ENCODE measurements at places on chromosomes 2 and 18.

GRCh38 chr2:7673853-7674252, 756.6 kb downstream of the RNF144A start:
- DNase-seq: no peak

DNA sequence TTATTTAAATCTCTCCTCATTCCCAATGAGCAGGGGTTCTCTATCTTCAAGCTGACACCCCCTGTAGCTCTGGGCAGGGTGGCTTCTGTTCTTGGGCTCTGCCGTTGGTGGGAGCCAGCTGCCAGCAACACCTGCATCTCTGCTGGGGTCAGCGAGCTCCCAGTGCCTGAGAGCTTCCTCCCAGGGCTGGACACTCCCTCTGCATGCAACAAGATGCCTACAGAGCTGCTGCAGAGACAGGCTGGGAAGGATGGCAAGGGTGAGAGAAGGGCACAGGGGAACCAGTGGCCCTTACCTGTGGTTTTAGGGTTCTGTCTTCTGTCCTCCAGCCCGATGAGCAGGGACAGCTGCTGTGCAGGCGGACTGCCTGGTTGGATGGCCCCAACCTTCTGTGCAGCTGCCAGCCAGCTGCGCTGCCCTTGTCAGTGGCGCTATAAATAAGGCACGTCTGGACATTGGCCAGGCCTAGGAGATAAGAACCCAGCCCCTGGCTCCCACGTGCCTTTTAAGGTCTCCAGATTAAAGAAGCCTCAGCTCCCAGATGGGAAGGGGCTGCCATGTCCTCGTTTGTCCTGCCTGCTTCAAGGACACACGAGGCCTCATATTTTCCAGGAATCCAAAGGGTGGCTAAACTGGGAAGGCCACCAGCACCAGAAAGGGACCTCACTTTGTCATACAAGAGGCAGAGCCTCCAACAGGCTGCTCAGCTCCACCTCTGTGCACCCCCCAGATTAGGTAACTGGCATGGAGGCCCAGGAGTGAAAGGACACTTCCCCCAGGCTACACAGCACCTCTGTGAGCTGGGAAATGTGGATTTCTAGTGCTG, 39.5 kb upstream of the FHL2 start:
- no peak for DNase-seq

- no peak for DNase-seq
Measured at GRCh38 chr2:72815655-72816278, 10.1 kb downstream of the EXOC6B start.

DNA sequence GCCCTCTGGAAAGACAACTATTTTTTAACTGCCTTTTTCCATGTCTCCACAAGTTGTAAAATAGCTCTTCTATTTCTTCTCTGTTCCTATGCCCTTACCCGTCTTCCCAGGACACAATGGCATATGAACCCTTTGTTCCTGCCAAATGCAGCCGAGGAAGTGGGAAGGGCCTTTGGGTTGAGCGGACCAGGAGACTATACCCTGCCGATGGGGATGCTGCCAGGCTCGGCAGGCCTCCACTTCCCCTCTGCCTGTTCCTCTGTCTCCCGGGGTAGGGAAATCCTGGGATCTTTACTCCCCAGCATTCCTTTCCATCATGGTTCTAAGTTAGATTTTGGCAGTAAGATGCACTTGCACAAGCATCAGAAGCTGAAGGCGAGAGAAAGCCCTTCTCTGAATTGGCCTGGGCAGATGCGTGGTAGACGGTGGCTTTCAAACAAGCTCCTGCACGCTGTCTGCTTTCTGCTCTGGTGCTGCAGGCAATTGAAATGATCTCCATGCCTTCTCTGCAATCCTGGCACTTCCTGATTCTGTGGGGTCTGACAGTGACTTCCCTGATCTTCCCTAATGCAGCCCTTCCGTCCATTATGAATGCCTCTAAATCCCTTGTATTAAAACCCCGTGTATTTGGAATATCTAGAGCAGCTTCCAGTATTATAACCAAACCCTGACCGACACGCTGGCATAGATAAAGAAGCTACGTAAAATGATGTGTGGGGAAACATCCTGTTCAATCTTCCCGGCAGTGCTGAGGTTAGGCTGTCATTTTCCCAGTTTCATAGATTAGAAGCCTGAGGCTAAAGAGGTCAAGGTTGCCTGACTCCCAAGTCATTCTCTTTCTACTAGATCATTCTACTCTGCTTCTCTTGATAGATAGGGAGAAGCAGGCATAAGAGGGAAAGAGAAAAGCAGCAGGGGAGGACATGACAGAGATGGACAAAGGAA, 69.8 kb downstream of the MCFD2 start:
- DNase-seq: no peak

- DNase-seq: no peak
Measured at GRCh38 chr2:170084820-170085491, 93.0 kb upstream of the MYO3B start.

DNA sequence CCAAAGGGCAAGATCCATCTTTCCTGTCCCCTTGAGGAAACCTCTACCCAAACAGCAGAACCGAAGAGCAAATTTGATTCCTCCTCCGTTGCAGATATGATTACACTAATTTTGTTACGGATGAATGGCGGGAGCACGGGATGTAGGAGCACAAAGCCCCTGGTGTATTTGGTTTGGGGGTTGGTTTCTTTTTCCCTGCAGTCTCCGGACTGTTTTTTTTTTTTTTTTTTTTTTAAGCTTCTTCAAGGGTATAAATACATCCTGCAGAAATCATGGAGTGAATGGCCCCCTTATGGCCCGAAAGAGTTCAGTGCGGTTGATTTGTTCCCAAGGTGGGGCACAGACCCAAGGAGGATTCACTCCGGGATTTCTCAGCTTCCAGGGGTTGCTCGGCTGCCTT, 135.3 kb upstream of the SH3BP4 start:
- DNase-seq: no peak

GRCh38 chr2:225771701-225772100, 372.2 kb downstream of the NYAP2 start:
- no peak for DNase-seq

GRCh38 chr2:98026927-98027522, 31.3 kb upstream of the TMEM131 start:
- no peak for DNase-seq

DNA sequence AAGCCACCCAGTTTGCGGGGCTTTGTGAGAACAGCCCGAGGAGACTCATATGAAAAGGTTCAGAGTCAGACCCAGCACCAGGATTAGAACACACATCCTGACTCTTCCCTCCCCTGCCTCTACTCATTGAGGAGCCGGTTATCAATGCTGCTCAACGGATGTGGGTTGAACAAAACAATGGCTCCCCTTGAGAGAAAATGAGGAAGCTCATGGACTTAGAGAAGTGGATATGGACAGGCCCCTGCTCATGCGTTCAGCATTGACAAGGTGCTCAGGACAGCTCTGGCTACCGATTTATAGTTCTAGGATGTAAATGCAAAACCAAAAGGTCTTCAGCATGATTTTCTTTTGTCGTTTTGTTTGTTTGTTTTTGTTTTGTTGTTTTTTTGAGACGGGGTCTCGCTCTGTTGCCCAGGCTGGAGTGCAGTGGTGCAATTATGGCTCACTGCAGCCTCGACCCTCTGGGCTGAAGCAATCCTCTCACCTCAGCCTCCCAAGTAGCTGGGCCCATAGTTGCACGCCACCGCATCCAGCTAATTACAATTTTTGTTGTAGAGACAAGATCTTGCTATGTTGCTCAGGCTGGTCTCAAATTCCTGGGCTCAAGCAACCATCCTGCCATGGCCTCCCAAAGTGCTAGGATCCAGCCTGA, 32.0 kb upstream of the AGAP1 start:
- DNase-seq: no peak

- DNase-seq: no peak
Measured at GRCh38 chr2:14743861-14744260, 111.3 kb downstream of the LRATD1 start.

DNA sequence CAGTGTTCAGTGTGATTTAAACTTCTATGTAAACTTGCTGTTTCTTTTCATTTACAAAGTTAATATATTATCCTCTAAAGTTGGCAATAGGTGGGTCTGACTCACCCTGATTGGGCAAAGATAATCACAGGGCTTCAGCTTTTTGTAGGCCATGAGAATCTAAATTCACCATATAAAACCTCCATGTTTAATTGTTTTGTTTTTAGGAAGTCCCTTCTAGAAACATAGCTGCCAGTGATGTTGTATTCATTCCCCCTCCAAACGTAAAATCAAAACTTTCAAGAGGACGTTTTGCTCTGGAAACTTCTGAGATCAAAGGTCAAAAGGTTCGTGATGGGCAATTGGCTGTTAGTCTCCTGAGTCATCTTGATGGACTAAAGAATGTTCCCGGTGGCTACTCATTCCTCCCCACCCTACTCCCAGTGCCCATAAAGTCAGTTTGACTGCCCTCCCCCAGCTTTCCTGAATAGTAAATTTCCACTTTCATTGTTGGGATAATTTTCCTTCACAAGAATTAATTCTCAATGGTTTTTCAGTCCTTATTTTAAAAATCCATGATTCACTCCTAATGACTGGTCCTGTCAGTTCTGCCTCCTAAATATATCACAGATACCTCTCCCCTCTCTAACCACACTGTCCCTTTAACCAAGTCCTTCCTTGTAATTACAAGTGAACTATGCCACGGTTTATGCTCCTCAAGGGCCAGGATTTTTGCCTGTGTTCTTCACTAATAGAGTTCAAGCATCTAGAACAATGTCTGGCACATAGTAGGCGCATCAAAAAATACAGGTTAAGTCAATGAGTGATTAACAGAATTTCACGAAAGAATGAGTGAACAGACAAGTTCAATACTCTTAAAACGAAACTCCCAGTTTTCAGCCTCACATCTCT, 164.4 kb upstream of the VRK2 start:
- DNase-seq: no peak

- no peak for DNase-seq
Measured at GRCh38 chr2:210503001-210503623, 26.6 kb upstream of the LANCL1 start.

- DNase-seq: no peak
Measured at GRCh38 chr2:96407919-96408550, 72.5 kb downstream of the NCAPH start.

DNA sequence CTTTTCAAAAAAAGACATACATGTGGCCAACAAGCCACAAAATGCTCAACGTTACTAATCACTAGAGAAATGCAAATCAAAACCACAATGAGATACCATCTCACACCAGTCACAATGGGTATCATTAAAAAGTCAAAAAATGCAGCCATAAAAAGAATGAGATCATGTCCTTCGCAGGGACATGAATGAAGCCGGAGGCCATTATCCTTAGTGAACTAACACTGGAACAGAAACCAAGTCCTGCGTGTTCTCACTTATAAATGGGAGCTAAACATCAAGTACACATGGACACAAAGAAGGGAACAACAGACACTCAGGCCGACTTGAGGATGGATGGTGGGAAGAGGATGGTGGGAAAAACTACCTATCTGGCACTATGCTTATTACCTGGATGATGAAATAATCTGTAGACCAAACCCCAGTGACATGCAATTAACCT, 17.8 kb upstream of the ATL2 start:
- DNase-seq: no peak

DNA sequence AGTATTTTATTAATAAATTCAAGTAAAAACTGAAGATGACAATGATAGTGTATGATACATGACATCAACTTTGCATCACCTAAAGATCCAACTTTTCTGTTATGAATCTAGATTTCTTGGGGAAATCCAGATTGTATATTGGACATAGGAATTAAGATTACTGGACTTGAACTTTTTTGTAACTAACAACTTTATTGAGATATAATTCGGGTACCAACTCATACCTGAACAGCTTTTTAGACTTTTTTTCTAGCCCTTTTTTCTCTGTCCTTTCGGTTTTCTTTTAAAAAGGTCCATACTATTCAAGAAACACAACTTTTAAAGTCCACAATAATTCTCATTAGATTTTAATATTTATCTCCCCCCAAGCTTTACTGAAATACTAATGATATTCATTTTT, 1.1 kb upstream of the SOCS6 start:
- DNase-seq: no peak

- no peak for DNase-seq
Measured at GRCh38 chr2:216299588-216299987, 72.7 kb downstream of the MARCHF4 start.

DNA sequence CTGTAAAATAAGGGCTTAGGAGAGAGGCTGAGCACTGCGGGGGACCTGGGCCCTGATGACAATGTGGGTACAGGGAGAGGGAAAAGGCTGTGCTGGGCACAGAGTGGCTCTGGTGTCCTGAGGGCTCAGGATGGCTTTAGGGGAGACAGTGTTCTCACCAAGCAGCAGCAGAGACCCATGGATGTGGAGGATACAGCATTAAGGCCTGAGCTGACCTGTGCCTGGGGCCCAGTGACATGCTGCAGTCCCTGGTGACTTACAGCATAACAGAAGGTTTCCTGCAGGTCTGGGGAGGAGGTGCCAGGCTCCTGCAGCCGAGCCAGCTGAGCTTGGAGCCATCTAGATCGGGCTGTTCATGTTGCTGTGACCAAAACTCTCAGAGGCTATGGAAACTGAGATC, 191.3 kb upstream of the SMAD2 start:
- no peak for DNase-seq

DNA sequence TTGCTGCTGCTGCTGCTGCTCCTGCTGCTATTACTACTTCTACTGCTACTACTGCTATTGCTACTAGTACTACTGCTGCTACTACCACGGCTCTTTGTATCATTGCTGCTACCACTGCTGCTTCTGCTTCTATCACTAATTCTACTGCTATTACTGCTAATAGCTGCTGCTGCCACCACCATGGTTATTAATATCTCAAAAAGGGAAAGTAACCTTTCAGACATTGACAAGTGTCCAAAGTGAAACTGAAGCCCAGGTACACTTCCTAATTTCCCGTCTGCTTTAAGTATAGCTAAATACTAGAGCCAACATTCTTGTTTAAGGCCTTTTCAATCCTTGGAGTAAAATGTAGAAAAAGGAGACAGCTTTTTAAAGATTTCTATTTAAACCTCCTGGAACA, 45.4 kb upstream of the EHBP1 start:
- no peak for DNase-seq

- DNase-seq: no peak
Measured at GRCh38 chr2:44741507-44741906, 200.0 kb upstream of the SIX3 start.

Data from activated CD4-positive, alpha-beta T cell treated with anti-CD3 and anti-CD28 coated beads for 1 hour (primary cell).